Activated CD8-positive, alpha-beta memory T cell treated with anti-CD3 and anti-CD28 coated beads, Interleukin-2, amount 10 ng/mL, durations not matched to agents 7 days and 5 days (primary cell): ENCODE measurements at places on chromosomes 2 and 18.
A peak's percentile ranks its signal among the peaks of the same experiment; 100 is the strongest.

DNA sequence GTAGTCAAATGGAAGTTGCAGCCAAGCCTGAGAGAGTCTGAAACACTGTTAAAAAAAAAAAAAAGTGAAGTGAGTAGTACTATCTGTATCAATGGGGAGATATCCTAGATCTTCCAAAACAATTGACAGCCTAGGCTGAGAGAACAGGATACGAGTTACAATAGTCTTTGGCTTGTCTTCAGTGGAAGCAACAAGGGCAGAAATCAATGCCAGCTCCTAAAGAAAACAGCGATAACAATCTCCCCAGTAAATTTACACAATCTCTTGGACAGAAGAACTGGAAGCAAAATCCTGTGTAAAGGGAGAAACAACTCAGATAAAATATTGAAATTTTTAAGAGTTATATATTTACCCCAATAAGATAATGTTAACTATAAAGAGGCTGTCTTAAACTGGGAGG, 508.7 kb downstream of the LRRTM4 start:
- no peak for DNase-seq

DNA sequence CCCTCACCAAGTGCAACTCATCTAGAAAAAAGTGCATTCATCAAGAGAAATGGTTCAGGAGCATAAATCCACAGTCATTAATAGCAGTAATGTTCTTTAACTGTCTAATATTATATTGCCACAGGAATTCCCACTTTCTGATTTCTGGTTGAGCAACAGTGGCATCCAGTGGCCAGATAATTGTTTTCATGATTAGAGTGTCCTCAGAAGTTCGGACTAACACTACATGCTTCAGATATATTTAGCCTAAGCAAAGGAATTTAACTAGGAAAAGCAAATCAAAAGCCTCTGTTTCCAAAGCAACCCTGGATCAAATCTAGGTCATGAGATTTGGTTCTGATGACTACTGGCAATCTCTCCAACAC, 9.8 kb upstream of the ERBB4 start:
- DNase-seq: no peak

- no peak for DNase-seq
Observed at GRCh38 chr2:48799601-48800000, 44.1 kb upstream of the LHCGR start.

GRCh38 chr18:12990641-12990966, 558 bp upstream of the CEP192 start:
- no peak for DNase-seq

DNA sequence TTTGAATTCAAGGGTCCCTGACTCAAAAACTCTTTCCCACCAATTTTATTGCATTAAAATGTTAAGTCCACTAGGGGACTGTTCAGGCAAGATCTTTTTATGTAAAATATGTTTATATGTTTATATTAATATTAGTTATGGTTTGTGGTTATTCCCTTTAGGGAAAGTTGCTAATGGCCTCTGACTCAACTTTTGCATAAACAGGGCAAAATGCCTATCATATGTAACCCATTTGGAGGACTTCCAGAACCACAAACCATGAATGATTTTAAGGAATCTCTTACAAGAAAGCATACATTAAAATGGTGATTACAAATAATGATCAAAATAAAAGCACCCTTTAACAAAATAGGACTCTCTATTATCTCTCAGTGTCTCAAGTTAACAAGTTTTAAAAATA, 1484.5 kb upstream of the ZEB2 start:
- no peak for DNase-seq

GRCh38 chr2:129611471-129611870, 368.0 kb upstream of the RAB6C start:
- DNase-seq: no peak

GRCh38 chr2:161419638-161420190, 3.6 kb downstream of the TBR1 start:
- DNase-seq: no peak

GRCh38 chr18:79337620-79338019, 58.1 kb upstream of the NFATC1 start:
- DNase-seq: no peak

- DNase-seq: no peak
Observed at GRCh38 chr18:48027401-48027963, 97.0 kb upstream of the SMAD2 start.

DNA sequence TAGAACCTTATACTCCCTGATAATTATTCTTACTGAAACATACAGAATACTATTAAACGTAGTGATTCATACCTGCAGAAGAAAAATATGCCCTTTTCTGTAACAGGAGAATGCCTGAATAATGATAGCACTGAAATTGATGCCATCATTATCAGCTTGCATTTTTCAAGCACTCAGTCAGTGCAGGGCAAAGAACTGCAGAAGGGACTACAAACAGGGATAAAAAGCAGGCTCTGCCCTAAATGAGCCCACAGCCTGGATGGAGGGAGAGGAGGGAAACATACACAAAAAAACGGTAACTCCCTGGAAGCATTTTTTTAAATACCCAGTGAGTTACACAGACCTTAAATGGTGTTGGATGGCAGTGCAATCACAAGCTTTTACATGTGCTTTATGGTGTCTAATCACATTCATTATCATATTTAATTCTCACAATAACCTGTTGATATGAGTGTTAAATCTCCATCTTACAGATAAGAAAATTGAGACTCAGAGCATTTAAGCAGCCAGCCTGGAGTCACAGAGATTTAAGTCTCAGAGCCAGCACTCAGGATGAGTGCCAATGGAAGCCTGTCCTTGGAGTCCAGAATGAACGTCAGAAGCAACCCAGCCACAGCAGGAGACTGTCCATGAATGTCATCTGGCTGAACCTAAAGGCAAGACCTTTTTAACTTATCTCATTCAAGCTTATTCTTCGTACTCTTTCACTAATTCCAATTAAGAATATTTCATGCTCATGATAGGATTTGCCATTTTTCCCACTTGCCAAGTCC, 139.3 kb upstream of the CTNNA2 start:
- DNase-seq: no peak

GRCh38 chr2:10329580-10329879, 26.8 kb downstream of the HPCAL1 start:
- DNase-seq: no peak

GRCh38 chr2:118168615-118169014, 80.3 kb downstream of the INSIG2 start:
- DNase-seq: no peak

- no peak for DNase-seq
Observed at GRCh38 chr18:45339810-45340550, 275.3 kb upstream of the SLC14A2 start.

DNA sequence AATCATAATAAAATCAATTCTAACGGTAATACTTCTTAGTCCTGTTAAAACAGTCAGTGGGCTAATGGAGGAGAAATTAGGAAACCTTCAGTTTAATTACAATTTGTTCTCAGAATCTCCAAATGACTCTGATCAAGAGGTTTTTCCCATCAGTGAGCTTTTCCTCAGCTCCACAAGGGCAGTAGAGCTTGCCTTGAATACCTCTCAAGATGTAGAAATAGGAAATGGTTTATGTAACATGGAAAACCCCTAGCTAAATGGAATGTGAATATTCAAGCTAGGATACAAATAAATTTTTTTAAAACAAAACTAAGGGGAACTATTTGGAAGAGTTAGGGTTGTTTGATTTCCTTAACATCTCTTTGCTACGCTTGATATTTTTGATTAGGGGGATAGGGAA, 87.5 kb downstream of the PLEKHM3 start:
- no peak for DNase-seq

DNA sequence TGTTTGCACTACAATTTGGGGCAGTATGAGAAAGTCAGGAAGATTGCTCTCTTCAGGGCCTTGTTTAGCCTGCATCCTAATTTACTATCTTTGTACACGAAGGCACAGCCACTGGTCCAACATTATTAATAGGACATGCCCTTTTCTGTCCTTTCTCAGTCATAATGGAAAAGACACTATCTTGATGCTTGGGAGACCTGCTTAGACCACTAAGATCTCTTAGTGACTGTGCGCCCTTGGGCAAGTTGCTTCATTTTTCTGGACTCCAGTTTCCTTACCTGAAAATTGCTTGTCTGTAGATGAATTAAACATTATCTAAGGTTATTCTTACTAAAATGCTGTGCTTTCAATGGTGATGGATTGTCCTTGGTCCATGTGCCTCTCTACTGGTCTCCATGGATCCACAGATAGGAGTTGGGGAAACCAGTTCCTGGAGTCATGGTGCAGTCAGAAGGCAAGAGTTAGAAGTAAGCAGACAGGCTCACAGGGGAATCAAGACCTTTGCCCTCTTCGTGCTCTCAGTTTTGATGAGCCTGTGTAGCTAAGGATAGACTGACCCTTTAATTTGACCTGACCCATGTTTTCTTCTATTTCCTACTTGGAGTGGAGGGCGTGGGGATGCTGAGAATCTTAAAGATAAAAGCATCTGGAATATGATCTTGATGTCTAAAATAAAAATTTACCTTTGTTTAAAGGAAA, 114.0 kb downstream of the RAPGEF4 start:
- DNase-seq: no peak

GRCh38 chr2:47509250-47509649, 106.3 kb downstream of the MSH2 start:
- DNase-seq: no peak

DNA sequence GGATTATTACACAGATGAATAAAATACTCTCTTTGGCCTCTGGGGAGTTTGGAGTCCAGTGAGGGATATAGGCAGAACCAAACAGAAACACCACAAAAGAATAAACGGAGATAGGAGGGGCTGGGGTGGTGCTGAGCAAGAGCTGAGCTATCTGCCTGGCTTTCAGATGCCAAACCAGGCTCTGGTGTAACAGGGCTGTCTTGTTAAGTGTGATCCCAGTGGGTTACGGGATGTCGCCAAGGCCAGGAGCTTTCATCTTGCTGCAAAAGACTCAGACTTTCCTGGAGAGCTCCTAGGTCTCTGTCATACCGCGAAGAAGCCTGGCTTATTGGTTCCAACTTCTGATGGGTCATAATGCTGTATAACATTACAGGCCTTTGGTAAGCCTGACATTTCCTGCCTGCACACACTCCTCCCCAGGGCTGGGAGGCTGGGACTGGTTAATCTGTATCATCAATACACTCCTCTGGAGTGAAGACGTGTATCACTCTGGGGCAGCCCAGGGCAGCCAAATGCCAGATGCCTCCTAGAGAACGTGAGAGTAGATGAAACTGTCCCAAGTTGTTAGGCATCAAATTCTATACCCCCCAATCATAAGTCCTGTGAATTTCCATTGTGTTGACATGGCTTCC, 60.5 kb downstream of the STPG4 start:
- no peak for DNase-seq

DNA sequence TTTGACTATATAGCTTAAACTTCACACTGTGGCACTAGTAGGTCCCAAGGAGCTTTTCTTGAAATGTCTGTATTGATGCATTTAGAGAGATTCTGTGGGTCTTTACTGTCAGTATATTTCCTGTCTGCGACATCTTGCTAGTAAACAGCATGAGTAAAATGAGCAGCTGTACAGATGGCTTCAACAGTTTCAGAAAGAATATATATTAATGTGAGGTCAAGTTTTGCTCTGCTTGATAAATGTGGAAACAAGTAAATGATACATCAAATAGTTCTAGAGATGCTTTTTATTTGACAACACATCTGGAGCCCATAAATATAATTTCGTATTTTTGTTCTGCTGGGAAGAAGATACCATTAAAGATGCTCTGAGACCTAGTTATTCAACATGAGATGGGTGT, 310.9 kb upstream of the COL3A1 start:
- DNase-seq: no peak

- DNase-seq: no peak
Observed at GRCh38 chr2:120826716-120827410, 91.2 kb downstream of the GLI2 start.

DNA sequence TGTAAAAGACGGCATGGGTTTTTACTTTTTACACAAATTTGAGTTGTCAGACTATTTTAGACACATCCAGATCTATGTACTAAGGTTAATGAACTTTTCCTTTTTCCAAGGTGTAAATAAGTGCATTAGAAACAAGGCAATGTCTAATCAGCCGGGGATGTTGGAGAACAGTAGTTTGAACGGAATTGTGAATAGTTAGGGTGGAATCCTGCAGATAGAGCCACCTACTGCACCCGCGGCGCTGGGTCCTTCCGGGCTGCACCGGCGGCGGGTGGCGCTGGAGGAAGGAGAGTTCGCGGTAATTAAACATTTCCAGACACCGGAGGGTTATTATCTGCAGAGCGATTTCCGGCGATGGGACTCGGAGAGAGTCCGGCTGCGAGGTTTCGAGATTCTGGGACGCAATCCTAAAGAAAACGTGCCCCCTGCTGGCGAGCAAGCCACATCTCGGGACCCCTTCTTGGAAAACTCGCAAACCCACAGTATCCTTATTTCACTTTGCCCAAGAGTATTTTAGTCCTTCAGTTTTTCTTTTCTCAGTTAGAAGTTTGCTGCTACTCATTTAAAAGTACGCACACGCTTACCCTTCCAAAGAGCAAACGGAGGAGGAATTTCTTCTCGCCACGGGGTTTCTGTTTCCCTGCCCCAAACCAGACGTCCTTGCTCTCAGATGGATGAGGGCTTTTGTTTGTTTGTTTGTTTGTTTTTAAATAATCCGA, 4.5 kb upstream of the OSR1 start:
- DNase-seq: peak; percentile 55

GRCh38 chr18:7974200-7974874, 407.2 kb downstream of the PTPRM start:
- DNase-seq: no peak

DNA sequence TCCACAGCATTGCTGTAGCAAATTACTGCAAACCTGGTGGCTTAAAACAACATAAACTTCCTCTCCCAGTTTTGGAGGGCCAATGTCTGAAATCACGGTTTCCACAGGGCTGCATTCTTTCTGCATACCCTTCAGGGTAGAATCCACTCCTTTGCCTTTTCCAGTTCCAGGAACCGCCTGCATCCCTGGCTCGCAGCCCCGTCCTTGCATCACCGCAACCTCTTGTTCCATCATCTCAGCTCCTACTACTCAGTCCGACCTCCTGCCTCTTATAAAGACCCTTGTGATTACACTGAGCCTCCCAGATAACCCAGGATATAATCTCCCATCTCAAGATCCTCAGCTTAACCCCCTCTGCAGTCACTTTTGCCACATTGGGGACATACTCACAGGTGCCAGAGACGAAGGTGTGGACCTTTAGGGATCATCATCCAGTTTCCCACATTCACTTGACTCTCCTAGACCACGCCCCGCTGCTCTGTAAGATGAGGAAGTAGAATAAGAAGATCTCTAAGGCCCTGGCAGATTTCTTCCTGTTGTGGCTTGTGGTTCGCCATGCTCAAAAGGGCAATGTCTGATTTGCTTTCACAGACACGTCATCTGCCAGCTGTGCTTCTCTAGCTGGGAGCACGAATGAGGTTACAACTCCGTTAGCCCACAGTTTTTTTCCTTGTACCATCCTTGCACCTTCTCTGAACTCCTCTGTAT, 103.6 kb upstream of the AGAP1 start:
- peak; percentile 72 for DNase-seq

DNA sequence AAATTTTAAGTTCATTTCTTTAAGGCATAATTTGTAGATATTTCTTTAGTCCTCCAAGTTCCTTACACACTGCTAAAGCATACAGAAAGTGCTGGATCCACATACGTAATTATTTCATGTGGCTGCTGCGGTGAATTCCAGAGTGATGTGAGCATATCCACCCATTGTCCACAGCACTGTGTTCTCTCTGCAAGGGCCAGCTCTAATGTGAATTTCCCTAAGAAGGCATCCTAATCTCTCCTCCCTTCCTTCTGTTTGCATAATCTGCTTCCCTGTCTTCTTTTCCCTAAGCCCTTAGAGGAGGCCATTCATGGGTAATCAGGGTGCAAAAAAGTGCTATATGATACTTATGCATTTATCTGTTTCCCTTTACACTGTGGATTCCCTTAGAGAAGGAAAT, 57.2 kb downstream of the COBLL1 start:
- DNase-seq: no peak

GRCh38 chr2:24881623-24882022, 38.4 kb downstream of the ADCY3 start:
- DNase-seq: no peak

GRCh38 chr2:235968155-235968554, 200.0 kb downstream of the GBX2 start:
- DNase-seq: no peak
